ENCODE measurements at places on chromosomes 2 and 18.

- no peak for DNase-seq
Measured at GRCh38 chr18:31683968-31684278, 458 bp downstream of the B4GALT6 start.

- DNase-seq: no peak
Measured at GRCh38 chr2:217331523-217332416, 471.9 kb upstream of the TNP1 start.

- no peak for DNase-seq
Measured at GRCh38 chr2:283996-284794, 3.7 kb downstream of the ALKAL2 start.

- no peak for DNase-seq
Measured at GRCh38 chr2:226030788-226031646, 631.5 kb downstream of the NYAP2 start.

DNA sequence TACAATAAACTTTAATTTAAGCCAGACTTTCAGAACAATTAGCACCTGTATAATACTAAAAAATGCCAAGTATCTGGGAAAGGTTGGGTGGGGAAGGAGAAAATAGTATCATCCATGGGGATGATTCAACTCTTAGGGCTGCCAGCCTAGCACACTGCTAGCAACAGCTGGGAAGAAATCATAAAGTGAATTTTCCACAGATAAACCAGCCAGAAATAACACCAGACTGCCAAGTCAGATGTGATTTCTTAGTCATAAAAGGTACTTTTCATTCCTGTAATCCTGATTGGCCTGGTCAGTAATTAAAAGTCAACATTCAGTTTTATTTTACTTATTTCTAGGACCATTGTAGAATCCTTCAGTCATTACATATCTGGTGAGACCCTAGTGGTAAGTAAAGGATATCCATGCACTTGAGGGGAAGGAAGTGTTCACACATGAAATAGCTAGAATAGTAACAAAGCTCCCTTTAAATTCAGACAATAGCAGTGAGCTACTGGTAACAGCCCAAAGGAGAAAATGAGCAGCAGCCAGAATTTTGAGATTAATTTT lies 59.4 kb downstream of the LIMS1 start:
- no peak for DNase-seq

DNA sequence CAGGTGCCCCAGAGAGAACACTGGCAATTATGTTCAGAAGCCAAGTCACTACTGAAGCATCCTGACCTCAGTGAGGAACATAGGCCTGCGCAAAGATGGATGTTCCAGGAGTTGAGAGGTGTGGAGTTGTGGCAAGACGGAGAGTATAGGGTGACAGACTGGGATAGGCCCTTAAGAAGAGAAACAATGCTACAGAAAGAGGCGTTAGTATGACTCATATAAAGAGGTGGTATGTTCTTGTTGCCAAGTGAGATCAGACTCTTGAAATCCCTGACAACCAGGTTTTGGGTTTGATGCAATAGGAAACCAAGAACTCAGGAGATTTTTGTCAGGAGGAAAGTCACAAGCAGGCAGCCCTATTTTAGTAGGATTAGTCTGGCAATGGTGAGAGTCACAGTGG lies 185.6 kb downstream of the RIT2 start:
- no peak for DNase-seq

DNA sequence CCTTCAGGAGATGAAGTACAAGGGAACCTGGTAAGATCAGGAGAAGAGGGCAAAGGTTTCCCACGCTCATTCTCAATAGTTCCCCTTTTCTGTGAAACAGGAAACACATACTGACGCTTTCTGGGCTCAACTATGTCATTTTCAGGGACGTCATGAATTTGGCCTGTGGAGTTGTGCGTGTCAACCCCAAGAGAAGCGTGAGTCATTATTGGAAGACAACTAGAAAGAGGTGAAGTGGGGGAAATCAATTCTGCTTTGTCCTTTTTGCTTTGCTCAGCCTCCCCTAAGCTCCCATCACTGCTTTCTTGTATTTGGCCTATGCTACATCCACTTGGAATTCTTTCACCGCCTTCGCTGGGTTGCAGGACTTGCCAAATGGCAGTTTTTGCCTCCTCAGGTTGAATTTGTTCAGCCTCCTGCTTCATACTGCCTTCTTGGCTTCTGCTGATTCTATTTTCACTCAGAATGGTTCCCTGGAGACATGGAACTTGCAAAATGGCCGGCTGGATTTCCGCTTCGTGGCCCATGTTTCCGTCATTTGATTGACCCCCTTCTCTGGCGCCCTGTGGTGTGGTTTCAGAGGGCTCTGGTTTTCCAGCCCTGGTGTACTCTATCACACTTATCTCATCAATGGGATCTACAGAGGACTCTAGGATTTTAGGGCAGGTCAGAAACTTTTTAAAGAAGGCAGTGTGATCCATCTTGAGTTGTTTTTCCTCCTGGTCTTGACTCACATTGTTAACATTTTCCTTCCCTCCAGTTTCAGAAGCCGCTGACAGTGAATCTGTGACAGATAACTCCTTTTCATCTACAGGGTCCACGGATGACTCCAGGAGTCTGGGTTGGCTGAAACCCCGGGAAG lies 93.3 kb downstream of the ALPK2 start:
- DNase-seq: peak; percentile 37

- no peak for DNase-seq
Measured at GRCh38 chr2:158936978-158937377, 31.5 kb upstream of the TANC1 start.

GRCh38 chr2:184598316-184599053 lies at the start of gene ZNF804A:
ZNF804A (plus strand) TSS chr2:184598529; CDS start chr2:184598960, 431 bp downstream.
- no peak for DNase-seq

GRCh38 chr2:225171350-225171749 lies 129.1 kb upstream of the DOCK10 start:
- no peak for DNase-seq

DNA sequence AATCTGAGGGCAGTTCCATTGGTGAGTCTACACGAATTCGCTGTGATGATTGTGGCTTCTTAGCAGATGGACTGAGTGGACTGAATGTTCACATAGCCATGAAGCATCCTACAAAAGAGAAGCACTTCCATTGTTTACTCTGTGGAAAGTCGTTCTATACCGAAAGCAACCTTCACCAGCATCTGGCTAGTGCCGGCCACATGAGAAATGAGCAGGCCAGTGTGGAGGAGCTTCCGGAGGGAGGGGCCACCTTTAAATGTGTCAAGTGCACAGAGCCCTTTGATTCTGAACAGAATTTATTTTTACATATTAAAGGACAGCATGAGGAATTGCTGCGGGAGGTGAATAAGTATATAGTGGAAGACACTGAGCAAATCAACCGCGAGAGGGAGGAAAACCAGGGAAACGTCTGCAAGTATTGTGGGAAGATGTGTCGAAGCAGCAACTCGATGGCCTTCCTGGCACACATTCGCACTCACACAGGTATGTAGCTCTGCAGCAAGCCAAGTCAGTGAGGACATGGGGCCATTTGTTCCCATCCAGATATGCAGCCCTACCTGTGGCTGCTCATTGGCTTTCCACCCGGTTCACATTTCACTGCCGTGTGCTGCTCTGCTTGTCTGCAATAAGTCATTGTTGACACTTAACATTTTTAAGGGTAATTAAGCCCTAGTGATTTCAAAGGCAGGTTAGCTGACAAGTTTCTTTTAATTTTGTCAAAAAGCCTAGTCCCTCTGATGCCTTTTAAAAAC lies 37.7 kb downstream of the ZNF407 start:
- no peak for DNase-seq

- DNase-seq: no peak
Measured at GRCh38 chr2:2706306-2706705, 375.2 kb upstream of the MYT1L start.

- DNase-seq: no peak
Measured at GRCh38 chr2:223998948-223999347, 40.1 kb downstream of the SERPINE2 start.

- DNase-seq: peak; percentile 19
Measured at GRCh38 chr2:127659408-127660290, 13.7 kb downstream of the GPR17 start.

Data from GDM1 (cell line).